Heart left ventricle (tissue), 16 donors: ENCODE measurements at places on chromosomes 13 and 19. TPM values are rescaled to one million over a fixed set of nuclear protein-coding genes. Genes with fewer than 3 reads are reported as not detected.
A peak's percentile ranks its signal among the peaks of the same experiment; 100 is the strongest.

Gene YJEFN3
- total RNA-seq, result 2.3 TPM

Gene DHX34
- total RNA-seq, result 6.7 TPM

DNA sequence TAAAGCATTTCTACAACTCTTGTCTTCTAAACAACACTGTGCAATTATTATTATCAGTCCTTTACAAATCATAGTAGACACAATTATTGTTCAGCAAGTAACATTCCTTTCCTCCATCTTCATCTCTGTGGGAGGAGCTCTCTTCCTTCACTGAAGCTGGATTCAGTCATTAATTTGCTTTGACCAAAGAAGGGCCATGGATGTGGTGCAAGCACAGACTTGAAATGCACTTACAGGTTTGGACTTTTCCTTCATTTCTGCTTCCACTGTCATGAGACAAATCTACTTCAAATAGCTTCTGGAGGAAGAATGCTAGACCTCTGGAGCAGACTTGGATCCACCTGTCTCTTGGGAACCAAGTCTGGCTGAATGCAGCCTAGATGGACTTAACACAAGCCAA lies 336.6 kb upstream of the SLITRK6 start:
- H3K4me3 ChIP-seq, result no peak overlapping the region
- DNase-seq, result no peak
- no peaks in the 10 kb centered on the region for H3K4me1 ChIP-seq
- H3K36me3 ChIP-seq, result no peaks in the 10 kb centered on the region

GRCh38 chr13:101523154-101524131 lies 71.0 kb downstream of the ITGBL1 start:
- no peaks in the 10 kb centered on the region for H3K27me3 ChIP-seq
- no peak overlapping the region for H3K27ac ChIP-seq
- H3K36me3 ChIP-seq, result no peaks in the 10 kb centered on the region

Gene DIRAS1
- total RNA-seq, result 91.6 TPM

Gene FGF21
- not detected for total RNA-seq

GRCh38 chr13:80755910-80756309 lies 415.0 kb upstream of the SPRY2 start:
- H3K4me1 ChIP-seq, result no peaks in the 10 kb centered on the region
- H3K27ac ChIP-seq, result no peak overlapping the region
- no peaks in the 10 kb centered on the region for H3K36me3 ChIP-seq
- no peak overlapping the region for H3K4me3 ChIP-seq

DNA sequence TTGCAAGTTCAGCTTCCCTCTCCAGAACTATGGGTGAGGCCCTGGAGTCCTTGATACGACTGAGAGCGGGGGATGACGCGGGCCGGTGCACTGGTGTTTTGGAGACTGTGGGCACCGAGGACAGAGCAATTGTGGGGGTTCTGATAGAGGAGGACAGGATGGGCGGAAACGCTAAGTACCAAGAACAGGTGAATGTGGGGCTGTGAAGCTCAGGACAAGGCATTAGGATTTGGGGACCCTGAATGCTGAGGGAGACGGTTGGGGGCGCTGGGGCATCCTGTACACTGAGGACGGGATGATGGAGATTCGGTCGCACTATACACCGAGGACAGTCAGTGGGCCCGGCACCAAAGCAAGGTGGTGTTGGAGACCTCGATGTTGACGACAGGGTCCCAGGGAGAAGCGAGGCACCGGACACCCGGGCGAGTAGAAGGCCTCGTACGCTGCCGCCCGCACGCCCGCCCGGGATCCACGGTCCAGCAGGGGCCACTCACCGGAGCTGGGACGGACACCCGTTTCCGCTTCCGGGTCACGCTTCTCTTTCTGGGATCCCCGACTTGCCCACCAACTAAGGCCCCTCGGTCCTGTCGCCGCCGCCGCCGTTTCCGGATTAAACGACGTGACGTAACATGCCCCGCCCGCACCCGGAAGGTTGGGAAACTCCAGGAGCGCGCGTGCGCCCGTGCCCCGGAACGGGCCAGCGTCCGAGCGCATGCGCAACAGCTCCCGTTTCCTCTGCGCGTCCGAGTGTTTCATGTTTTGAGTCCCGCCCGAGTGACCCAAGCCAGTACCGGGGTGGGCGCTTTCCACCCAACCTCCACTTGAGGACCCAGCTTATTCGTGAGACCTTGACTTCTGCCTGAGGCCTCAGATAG lies at the start of gene CHMP2A:
Gene CHMP2A, minus strand, starts transcription at position 612 of the 875 bp plus-strand sequence. CDS start 893 bp downstream, outside the sequence.
- H3K27me3 ChIP-seq, result no peaks in the 10 kb centered on the region
- DNase-seq, result peak; percentile 98
- H3K36me3 ChIP-seq, result peaks cover 58% of the 10 kb centered on the region

- H3K27me3 ChIP-seq, result no peaks in the 10 kb centered on the region
- H3K27ac ChIP-seq, result no peak overlapping the region
- H3K4me1 ChIP-seq, result peaks cover 18% of the 10 kb centered on the region
- no peak overlapping the region for H3K4me3 ChIP-seq
- DNase-seq, result no peak
Measured at GRCh38 chr19:28940751-28941500, 272.0 kb downstream of the UQCRFS1 start.

Gene FAM83E
- total RNA-seq, result not detected

Gene CEACAM1
- total RNA-seq, result 1.6 TPM

- DNase-seq, result no peak
- H3K36me3 ChIP-seq, result no peaks in the 10 kb centered on the region
- peaks cover 2% of the 10 kb centered on the region for H3K27me3 ChIP-seq
- no peak overlapping the region for H3K4me3 ChIP-seq
- H3K4me1 ChIP-seq, result no peaks in the 10 kb centered on the region
- H3K27ac ChIP-seq, result no peak overlapping the region
Measured at GRCh38 chr13:25778365-25778764, 273.5 kb downstream of the SHISA2 start.

Gene VAV1
- total RNA-seq, result 1.1 TPM

- H3K36me3 ChIP-seq, result peaks cover 5% of the 10 kb centered on the region
- H3K4me1 ChIP-seq, result no peaks in the 10 kb centered on the region
- DNase-seq, result peak; percentile 84
- peak overlapping the region; percentile 34 for H3K27ac ChIP-seq
Measured at GRCh38 chr19:45607071-45608029, 5.3 kb upstream of the GPR4 start.

GRCh38 chr13:90824032-90824431 lies 523.5 kb upstream of the MIR17HG start:
- H3K4me1 ChIP-seq, result no peaks in the 10 kb centered on the region
- no peak overlapping the region for H3K27ac ChIP-seq
- DNase-seq, result no peak

DNA sequence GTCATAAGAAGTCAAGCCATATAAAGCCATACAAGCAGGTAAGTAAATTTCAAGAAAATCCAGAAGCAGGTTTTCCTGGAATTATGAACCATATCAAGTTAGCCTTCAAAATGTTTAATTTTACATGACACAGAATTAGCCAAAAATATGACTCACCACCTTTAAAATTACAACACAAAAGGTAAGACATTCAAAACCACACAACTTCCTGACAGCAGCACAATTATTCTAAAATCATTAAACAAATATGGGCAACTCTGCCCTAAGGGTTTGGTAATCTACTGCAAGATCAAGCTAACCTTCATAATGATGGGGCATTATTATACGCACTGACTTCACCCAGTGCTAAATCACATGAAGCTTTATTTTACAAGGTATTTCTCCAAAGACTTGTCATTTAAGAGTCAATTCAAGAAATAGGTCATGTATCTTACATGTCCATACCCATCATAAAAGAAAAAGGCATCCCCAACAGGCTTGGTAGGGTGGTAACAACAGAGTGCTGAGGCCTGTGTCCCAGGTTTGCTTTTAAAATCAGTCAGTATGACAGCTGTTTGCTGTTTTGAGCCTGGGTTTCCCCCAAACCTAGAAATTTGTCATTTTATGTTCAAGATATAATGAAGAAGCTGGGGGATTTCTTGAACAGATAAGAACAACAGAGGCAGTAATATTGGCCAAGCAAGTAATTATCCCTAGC lies 15.2 kb downstream of the RCBTB1 start:
- H3K4me1 ChIP-seq, result peaks cover 7% of the 10 kb centered on the region
- H3K4me3 ChIP-seq, result no peak overlapping the region
- no peaks in the 10 kb centered on the region for H3K27me3 ChIP-seq

- peak overlapping the region; percentile 92 for H3K27ac ChIP-seq
- H3K4me1 ChIP-seq, result peaks cover 8% of the 10 kb centered on the region
- DNase-seq, result no peak
- peak overlapping the region; percentile 97 for H3K4me3 ChIP-seq
- no peaks in the 10 kb centered on the region for H3K27me3 ChIP-seq
- no peaks in the 10 kb centered on the region for H3K36me3 ChIP-seq
Measured at GRCh38 chr19:1173159-1173844, 766 bp downstream of the SBNO2 start.

DNA sequence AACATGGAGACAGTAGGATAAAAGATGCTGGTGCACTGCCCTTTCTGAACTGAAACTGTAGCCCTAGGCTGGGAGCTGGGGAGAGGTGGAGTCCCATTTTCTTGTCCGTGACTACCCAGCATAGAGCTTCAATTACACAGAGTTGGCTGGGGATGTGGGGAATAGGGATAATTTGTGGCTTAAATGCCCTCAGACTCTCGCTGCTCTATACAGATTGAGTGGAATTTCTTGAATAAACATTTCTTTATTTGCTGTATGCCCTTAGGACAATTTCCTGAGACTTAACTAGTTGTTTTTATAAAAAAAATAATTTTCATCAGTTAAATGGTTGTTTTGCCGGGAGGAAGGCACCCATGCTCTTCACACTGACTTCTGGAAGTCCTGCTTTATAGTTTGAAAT lies 7.2 kb downstream of the IGFL2 start:
- no peaks in the 10 kb centered on the region for H3K4me1 ChIP-seq
- no peak overlapping the region for H3K4me3 ChIP-seq
- H3K27ac ChIP-seq, result no peak overlapping the region
- DNase-seq, result no peak

DNA sequence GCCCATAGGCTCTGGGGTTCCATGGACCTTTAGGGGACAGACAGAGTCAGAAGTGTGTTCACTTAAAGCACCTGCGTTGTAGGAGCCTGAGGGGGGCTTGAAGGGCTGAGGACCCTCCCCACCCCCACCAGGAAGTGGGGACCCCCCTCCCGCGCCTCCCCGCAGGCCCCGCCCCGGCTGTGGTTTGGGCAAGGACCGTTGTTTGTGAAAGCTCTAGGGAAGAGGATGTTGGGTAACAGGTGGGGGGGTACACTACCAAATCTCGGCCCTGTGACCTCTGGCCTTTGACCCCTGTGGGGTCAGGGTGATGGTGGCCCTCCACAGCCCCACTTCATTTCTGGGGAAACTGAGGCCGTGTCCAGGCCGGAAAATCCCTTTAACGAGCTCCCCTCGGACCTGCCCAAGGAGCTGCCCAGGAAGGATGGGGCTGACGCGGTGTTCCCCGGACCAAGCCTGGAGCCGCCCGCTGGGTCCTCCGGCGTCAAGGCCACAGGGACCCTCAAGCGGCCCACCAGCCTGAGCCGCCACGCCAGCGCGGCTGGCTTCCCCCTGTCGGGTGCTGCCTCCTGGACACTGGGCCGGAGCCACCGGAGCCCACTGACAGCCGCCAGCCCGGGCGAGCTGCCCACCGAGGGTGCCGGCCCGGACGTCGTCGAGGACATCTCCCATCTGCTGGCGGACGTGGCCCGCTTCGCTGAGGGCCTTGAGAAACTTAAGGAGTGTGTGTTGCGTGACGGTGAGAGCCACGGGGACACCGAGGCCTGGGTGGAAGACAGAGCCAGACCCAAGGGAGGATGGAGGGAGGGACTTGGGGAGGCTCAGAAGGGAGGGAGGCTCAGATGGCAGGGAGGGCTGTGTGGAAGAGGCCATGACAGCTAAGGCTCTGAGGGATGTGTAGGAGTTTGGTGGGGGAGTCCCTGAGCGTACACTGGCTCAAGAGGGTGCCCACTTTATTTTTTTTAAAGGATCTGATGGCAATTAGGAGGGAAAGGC lies 1.3 kb downstream of the ARHGAP45 start:
- peaks cover 67% of the 10 kb centered on the region for H3K27me3 ChIP-seq
- H3K36me3 ChIP-seq, result no peaks in the 10 kb centered on the region
- no peak overlapping the region for H3K27ac ChIP-seq
- DNase-seq, result peak; percentile 77
- peaks cover 61% of the 10 kb centered on the region for H3K4me1 ChIP-seq

DNA sequence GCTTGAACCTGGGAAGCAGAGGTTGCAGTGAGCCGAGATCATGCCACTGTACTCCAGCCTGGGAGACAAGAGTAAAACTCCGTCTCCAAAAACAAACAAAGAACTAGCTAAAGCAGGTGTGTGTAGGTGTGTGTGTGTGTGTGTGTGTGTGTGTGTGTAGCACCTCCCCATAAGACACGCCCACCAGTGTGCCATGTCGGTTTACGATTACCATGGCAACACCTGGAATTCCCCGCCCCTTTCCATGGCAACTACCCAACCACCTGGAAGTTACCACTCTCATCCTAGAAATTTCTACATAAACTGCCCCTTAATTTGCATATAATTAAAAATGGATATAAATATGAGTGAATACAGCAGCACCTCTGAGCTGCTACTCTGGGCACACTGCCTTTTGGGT lies 80.9 kb upstream of the ADGRE5 start:
- H3K27ac ChIP-seq, result no peak overlapping the region
- no peaks in the 10 kb centered on the region for H3K4me1 ChIP-seq
- H3K36me3 ChIP-seq, result no peaks in the 10 kb centered on the region
- H3K4me3 ChIP-seq, result no peak overlapping the region

GRCh38 chr13:113835461-113836270 lies 28.2 kb downstream of the GAS6 start:
- no peak for DNase-seq
- no peak overlapping the region for H3K27ac ChIP-seq
- H3K4me1 ChIP-seq, result peaks cover 40% of the 10 kb centered on the region
- no peak overlapping the region for H3K4me3 ChIP-seq
- peaks cover 12% of the 10 kb centered on the region for H3K36me3 ChIP-seq

Gene UCHL3
- 52.8 TPM for total RNA-seq

Gene LYL1
- total RNA-seq, result 6.0 TPM

GRCh38 chr19:50258918-50259372 lies 55.5 kb downstream of the MYH14 start:
- peaks cover 13% of the 10 kb centered on the region for H3K36me3 ChIP-seq
- H3K4me3 ChIP-seq, result no peak overlapping the region
- no peaks in the 10 kb centered on the region for H3K4me1 ChIP-seq
- H3K27ac ChIP-seq, result no peak overlapping the region
- no peaks in the 10 kb centered on the region for H3K27me3 ChIP-seq
- DNase-seq, result no peak

DNA sequence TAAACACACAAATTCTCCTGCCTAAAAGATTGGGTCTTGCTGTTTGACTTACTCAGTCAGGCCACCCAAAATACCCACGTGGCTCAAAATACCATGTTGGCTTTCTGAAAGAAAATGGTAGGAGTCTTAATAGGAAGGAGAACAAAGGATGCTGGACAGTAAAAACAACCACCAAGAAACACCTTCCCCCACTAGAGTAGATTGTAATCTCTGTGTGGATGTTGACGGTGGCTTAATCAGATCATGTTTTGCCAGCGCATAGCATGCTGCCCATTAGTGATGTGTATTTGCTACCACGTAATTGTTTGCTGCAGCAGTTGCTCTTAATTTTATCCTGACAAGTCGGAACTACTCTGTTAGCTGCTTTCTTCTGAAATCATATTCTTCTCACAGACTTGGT lies 1229.3 kb upstream of the SLC10A2 start:
- no peak overlapping the region for H3K4me3 ChIP-seq
- no peaks in the 10 kb centered on the region for H3K4me1 ChIP-seq
- no peaks in the 10 kb centered on the region for H3K27me3 ChIP-seq
- no peak overlapping the region for H3K27ac ChIP-seq
- H3K36me3 ChIP-seq, result no peaks in the 10 kb centered on the region

GRCh38 chr13:100350601-100351000 lies 238.0 kb downstream of the GGACT start:
- no peaks in the 10 kb centered on the region for H3K27me3 ChIP-seq
- DNase-seq, result no peak
- H3K4me1 ChIP-seq, result no peaks in the 10 kb centered on the region
- H3K4me3 ChIP-seq, result no peak overlapping the region
- no peak overlapping the region for H3K27ac ChIP-seq

- DNase-seq, result no peak
- no peaks in the 10 kb centered on the region for H3K36me3 ChIP-seq
- no peaks in the 10 kb centered on the region for H3K27me3 ChIP-seq
- no peaks in the 10 kb centered on the region for H3K4me1 ChIP-seq
- no peak overlapping the region for H3K4me3 ChIP-seq
- H3K27ac ChIP-seq, result no peak overlapping the region
Measured at GRCh38 chr13:43514311-43514710, 272.5 kb downstream of the ENOX1 start.
